ENCODE measurements at places on chromosomes 2 and 18.

- no peak for DNase-seq
These were observed 12.4 kb downstream of the GALNT5 start for GRCh38 chr2:157269922-157270321.

DNA sequence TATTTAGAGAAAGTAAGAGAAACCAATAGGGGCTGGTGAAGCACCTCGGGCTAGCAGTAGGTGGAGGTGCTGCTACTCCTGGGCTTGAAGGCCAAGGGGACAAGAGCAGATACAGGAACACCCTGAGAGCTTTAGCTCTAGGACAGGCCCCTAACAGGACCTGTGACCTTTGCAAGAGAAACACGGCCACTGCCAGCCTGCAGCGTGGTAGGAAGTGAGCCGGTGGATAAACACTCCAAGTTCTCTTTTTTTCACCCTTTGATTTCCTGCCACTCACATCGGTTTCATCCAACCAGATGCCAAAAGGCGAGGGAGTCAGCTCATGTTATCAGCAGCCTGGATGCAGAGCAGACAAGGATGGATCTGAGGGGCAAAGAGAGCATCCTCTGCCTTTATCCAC, 66.8 kb upstream of the SPRED2 start:
- DNase-seq = no peak

GRCh38 chr2:105926960-105927678, 182.4 kb downstream of the NCK2 start:
- peak; percentile 33 for DNase-seq

DNA sequence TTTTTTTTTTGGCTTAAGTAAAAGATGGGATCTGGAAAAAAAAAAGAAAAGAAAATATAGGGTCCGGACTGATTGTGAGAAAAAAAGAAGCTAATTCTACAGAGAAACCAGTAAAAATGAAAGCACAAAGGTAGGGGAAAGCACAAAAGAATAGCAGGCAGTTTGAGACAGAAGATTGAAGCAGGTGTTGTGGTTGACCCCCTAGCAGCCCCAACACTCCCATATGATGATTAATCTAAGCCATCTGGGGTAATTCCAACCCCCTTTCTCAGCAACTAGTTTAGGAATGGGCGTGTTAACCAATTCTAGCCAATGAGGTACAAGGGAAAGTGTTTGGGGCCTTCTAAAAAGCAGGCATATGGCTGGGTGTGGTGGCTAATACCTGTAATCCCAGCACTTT, 77.0 kb downstream of the MBD2 start:
- DNase-seq = peak; percentile 6

DNA sequence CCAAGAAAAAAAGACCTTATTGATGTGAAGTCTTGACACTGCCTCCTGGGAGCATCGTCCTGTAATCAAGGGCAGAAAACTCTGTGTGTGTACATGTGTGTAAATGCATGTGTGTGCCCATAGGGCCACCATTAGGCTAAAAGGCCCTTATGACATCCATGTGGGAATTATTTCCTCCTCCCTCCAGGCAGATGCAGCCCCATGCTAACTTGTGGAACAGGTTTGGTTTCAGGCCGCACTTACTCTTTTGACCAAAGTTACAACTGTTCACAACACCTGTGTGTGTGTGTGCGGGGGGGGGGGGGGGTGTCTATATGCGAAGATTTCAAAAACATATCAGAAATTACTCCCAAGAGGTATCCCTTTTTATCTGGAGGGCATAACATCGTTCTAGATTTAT, 87.4 kb upstream of the SLC14A2 start:
- no peak for DNase-seq

GRCh38 chr18:55403421-55403949, 184.5 kb downstream of the TCF4 start:
- DNase-seq = no peak

- DNase-seq = no peak
These were observed 93.5 kb downstream of the GALNT3 start for GRCh38 chr2:165700531-165700930.

Data from stimulated activated CD4-positive, alpha-beta T cell treated with anti-CD3 and anti-CD28 coated beads, Interleukin-12 subunit alpha, Interleukin-12 subunit beta, amount 100 ng/mL, for 24 hours (primary cell).